Cardiac muscle cell (in vitro differentiated cells and primary cell): ENCODE measurements at places on chromosomes 12 and 14. TPM values are rescaled to one million over a fixed set of nuclear protein-coding genes. Genes with fewer than 3 reads are reported as not detected.
A peak's percentile ranks its signal among the peaks of the same experiment; 100 is the strongest.

GRCh38 chr14:102605029-102605428 is 12.6 kb downstream of the RCOR1 start:
- no peaks in the 10 kb centered on the region for H3K4me1 ChIP-seq
- no peak for DNase-seq
- H3K27ac ChIP-seq = peak overlapping the region; percentile 18
- no peaks in the 10 kb centered on the region for H3K36me3 ChIP-seq

The FICD gene
- 3.5 and 4.3 TPM in 2 replicates for total RNA-seq

The SLC25A21 gene
- 0.63 and 4.8 TPM in 2 replicates for total RNA-seq

The CMTM5 gene
- 0.21 and 0.49 TPM in 2 replicates for total RNA-seq

The TAS2R19 gene
- 1.8 and 3.5 TPM in 2 replicates for total RNA-seq

- H3K36me3 ChIP-seq = no peaks in the 10 kb centered on the region
- peaks cover 18% of the 10 kb centered on the region for H3K4me1 ChIP-seq
- no peak overlapping the region for H3K4me3 ChIP-seq
- H3K27me3 ChIP-seq = no peaks in the 10 kb centered on the region
Measured at GRCh38 chr12:42145552-42146215, 1.0 kb upstream of the GXYLT1 start.

The SETD3 gene
- 59.4 and 67.5 TPM in 2 replicates for total RNA-seq

The CLEC9A gene
- total RNA-seq = not detected in 2 replicates

DNA sequence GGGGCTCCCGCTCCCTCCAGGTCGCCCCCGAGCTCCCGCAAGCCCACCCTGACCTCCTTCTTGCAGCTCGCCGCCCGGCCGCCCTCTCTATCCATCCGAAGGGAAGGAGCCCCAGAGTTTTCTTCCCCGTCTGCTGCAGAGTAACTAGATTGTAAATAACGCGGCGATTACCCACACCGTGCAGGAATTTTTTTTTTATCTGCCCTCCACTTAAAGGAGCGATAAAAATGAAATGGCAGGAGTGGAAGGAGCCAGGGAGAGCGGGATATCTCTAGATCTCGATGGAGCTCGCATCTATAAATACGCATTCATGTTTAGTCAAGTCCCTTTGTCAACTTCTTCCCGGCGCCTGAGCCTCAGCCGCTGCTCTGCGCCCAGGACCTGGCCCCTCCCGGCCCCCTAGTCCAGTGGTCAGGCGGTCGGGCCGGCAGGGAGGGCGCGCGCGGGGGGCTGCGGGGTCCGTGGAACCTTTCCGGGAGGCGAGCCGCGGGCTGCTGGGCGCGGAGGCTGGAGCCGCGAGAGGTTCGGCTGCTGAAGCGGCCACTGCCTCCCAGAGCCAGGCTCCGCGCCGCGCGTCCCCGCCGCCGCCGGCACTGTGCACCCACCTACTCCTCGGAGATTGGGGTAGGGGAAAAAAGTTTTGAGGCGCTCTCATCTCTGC is 386.0 kb downstream of the BCAT1 start:
- H3K36me3 ChIP-seq = no peaks in the 10 kb centered on the region
- H3K27me3 ChIP-seq = no peaks in the 10 kb centered on the region
- DNase-seq = peak; percentile 76
- peak overlapping the region; percentile 78 for H3K27ac ChIP-seq

- H3K27me3 ChIP-seq = no peaks in the 10 kb centered on the region
- peaks cover 10% of the 10 kb centered on the region for H3K4me1 ChIP-seq
- no peak overlapping the region for H3K27ac ChIP-seq
- no peak overlapping the region for H3K4me3 ChIP-seq
- DNase-seq = peak; percentile 62
Measured at GRCh38 chr14:104967386-104968152, 10.6 kb downstream of the AHNAK2 start.

GRCh38 chr14:104137297-104138097 is 890 bp upstream of the KIF26A start:
- no peak overlapping the region for H3K27ac ChIP-seq
- peaks cover 12% of the 10 kb centered on the region for H3K4me1 ChIP-seq
- peak; percentile 87 for DNase-seq
- H3K4me3 ChIP-seq = peak overlapping the region; percentile 75

The CATSPERB gene
- not detected in 2 replicates for total RNA-seq

GRCh38 chr12:57195611-57196371 is 20.8 kb upstream of the NXPH4 start:
- peaks cover 54% of the 10 kb centered on the region for H3K36me3 ChIP-seq
- H3K27me3 ChIP-seq = no peaks in the 10 kb centered on the region
- no peak overlapping the region for H3K4me3 ChIP-seq

- no peak for DNase-seq
- no peaks in the 10 kb centered on the region for H3K27me3 ChIP-seq
- H3K4me1 ChIP-seq = peaks cover 35% of the 10 kb centered on the region
- H3K27ac ChIP-seq = no peak overlapping the region
- no peak overlapping the region for H3K4me3 ChIP-seq
Measured at GRCh38 chr12:45296046-45296586, 80.2 kb downstream of the ANO6 start.

The RDH12 gene
- 0.48 TPM in 1 of 2 replicates, not detected in the other for total RNA-seq

GRCh38 chr12:105222284-105222655 is 13.7 kb downstream of the APPL2 start:
- no peaks in the 10 kb centered on the region for H3K27me3 ChIP-seq
- no peak overlapping the region for H3K27ac ChIP-seq
- DNase-seq = no peak
